Mesenteric fat pad (tissue), 1 donor: ENCODE measurements at places on chromosomes 12 and 14.

DNA sequence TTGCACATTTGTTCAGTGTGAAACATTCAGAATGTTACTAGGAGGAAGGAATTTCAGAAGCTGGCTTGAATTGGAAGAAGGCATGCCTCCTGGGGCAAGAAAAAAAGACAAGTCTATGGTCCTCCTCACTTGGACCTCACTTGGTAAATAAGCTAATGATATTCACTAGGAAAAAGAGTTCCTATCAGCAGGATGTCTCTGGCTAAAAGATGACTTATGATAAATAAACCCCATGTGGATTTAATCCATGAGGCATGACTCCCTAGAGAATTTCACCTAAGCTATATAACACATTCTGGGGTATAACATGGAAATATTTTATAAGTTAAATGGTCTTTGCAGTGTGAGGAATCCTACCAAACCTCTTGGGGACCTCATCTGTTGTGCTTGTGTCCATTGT is 199.9 kb downstream of the LRIG3 start:
- no peak for DNase-seq

- no peak for DNase-seq
Observed at GRCh38 chr14:35285168-35286002, 6.8 kb upstream of the PSMA6 start.

- no peak for DNase-seq
Observed at GRCh38 chr14:54106661-54107377, 150.2 kb upstream of the BMP4 start.

- no peak for DNase-seq
Observed at GRCh38 chr14:71629765-71630492, 302.3 kb upstream of the RGS6 start.

DNA sequence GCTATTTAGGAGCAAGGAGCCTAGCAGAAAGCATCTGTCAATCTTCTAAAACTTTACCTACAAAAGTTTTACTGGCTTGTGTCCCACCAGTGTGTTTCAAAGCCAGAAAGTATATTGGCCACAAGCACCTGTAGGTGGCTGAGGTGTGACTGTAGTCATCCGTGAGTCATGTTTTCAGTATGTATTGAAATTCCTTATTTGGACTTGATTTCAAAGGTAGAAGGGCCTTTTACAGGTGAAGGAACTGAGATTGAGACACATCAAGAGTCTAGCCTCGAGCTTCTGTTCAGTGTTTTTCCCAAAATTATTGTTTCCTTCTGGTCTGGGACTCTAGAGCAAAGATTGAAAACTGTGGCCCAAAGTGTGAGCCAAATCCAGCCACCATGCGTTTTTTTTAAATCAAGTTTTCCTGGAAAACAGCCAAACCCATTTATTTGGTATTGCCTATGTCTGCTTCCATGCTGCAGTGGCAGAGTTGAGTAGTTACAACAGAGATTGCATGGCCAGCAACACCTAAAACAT is 195.3 kb upstream of the BCL2L14 start:
- no peak for DNase-seq

DNA sequence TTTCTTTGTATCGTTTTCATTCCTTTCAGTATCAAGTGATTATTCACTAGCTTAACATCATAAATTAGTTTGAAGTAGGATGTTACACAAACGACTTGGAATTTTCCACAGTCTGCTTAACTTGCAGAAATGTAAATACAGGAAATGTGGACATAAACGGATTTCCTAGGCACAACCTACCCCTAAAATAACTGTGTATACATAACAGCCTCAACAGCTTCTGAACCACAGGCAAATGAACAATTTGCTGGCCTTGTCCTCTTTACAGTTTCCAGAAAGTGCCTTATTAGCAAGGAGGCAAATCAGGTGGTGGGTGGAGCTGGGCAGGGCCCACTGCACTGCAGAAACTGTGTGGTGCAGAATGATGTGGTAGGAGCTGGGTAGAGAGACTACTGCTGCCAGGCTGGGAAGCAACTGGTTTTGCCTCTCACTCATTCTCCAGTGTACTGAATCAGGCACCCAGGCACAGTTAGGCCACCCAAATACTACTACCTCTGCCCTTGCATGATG is 14.1 kb downstream of the DRAM1 start:
- DNase-seq = no peak

DNA sequence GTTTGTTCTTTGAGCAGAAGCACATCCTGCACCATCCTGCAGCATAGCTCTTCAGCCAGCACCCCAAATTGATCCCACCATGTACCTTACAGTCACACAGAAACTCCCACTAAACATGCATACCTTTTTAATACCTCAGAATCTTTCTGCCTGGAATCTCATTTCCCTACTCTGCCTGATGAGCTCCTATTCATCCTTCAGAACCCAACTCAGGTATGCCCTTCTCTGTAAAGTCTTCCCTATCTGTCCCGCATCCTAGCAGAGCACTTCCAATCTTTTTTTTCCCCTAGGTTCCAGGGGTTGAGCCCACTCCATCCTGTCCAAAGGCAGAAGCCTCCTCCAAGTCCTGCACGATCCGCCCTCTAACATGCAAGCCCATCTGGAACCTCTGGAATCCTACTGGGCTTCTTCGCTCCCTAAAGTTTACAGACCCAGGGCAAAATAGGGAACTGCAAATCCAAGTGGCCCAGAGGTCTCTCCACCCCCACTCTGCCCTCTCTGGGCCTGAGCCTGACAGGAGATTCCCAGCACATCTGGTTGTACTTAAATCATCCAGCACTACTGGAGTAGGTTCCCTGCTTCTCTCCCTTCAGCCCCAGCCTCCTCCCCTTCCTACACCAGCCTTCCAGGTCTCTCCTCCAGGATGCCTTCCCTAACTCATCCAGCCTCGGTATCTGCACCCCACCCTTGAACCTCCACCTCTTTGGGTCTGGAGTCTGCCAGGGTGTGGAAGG is 4.1 kb upstream of the FIGNL2 start:
- DNase-seq = no peak

GRCh38 chr14:101216366-101217079 is 313.0 kb upstream of the RTL1 start:
- no peak for DNase-seq

DNA sequence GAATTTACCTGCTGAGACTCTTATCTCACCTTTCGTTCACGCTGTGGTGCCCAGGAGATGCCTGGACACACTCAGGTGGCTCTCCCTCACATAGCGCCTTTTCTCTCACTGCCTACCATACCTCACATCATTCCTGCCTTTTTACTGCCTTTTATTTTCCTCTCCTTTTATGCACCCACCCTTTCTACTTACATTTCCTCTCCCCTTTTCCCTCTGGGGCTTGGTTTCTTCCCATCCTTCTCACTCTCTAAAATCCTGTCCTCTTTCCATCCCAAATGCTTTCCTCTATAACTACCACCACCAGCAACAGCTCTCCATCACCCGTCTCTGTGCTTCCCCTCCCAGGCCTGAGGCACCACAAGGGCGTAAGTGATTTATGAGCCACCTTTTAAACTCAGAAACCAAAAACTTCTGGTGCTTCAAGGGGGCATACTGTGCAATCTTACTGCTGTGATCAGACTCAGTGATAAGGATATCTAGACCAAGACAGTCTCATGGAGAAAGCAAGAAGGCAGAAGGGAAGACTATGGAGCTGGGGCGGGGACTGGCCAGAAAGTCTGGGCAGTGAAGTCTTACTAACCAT is 32.7 kb upstream of the SMUG1 start:
- DNase-seq = no peak

- no peak for DNase-seq
Observed at GRCh38 chr12:34354239-34355200, 332.2 kb downstream of the ALG10 start.

GRCh38 chr12:25084816-25085215 is 110.1 kb downstream of the DNAI7 start:
- no peak for DNase-seq

GRCh38 chr12:105020241-105020962 is 34.3 kb downstream of the NOPCHAP1 start:
- no peak for DNase-seq

GRCh38 chr14:65840118-65840751 is 427.7 kb downstream of the FUT8 start:
- no peak for DNase-seq

- DNase-seq = no peak
Observed at GRCh38 chr12:57110104-57111030, 795 bp downstream of the STAT6 start.

GRCh38 chr12:25131270-25131669 is 63.7 kb downstream of the DNAI7 start:
- no peak for DNase-seq

DNA sequence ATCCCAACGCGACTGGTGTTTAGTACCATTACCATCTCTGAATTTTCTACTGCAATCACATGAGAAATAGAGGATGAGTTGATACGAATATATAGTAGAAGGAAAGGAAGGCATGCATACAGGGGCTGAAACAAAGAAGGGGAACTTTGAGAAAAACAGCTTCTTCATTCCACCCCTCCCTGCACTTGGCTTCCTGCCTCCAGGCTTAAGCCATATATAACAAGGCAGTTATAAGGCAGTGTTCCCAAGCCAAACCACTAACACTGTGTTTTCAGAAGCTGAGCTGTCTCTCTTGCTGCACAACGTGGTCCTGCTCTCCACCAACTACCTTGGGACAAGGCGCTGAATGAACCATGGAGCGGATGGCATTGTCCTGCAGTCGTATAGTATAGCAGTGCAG is 11.0 kb downstream of the LETMD1 start:
- no peak for DNase-seq

DNA sequence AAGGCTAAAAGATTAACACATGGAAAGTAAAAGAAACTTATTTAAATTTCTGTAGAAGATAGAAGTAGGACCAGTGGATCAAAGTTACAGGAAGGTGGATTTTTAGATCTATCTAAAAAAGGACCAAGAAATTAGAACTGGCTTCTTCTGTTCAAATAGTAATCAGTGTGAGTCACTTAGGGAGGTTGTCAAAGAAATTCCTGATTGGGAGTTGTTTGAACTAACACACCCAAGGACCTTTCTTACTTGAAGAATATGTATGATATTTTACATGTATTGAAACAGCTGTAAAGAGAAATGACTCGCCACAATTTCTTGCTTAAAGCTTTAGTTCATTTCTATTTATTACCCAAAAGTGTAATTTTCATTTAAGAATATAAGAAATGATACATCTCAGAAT is 256.9 kb downstream of the RAD51B start:
- DNase-seq = no peak

- DNase-seq = no peak
Observed at GRCh38 chr12:92114834-92115233, 30.8 kb downstream of the BTG1 start.

GRCh38 chr12:81245458-81245857 is 167.6 kb downstream of the ACSS3 start:
- DNase-seq = no peak

GRCh38 chr12:21606175-21606574 is 1.5 kb upstream of the GYS2 start:
- no peak for DNase-seq

GRCh38 chr12:116172224-116172849 is 105.2 kb downstream of the MED13L start:
- no peak for DNase-seq

- no peak for DNase-seq
Observed at GRCh38 chr12:85600841-85601240, 235.4 kb downstream of the RASSF9 start.

GRCh38 chr14:22071006-22071405 is 397.4 kb upstream of the OR4E1 start:
- DNase-seq = no peak

DNA sequence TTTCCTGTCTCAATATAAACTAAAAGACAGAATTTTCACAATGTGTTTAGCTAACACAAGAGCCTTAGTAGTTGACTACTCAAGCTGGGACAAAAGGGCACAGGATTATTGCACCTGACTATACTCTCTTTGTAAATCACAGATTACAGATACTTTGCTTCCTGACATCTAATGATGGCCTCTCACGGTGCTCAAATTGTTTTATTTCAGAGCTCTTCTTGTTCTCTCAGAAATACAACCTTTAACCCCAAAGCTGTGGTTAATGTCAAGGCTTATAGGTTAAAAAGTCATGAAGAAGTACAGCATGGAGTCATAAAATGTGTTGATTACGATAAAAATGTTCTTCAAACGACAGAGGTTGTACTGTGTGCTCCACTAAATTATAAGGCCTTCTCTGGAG is 89.9 kb upstream of the CPNE8 start:
- no peak for DNase-seq

DNA sequence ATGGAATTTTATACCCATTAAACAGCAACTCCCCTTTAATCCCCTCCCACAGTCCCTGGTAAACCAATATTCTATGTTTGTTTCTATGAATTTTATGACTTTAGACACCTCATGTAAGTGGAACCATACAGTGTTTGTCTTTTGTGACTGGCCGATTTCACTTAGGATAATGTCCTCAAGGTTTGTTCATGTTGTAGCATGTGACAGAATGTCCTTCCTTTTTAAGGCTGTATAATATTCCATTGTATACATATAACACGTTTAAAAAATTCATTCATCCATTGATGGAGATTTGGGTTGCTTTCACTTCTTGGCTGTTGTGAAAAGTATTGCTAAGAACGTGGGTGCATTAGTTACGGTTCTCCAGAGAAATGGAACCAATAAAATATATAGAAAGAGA is 40.2 kb downstream of the ARF6 start:
- no peak for DNase-seq

DNA sequence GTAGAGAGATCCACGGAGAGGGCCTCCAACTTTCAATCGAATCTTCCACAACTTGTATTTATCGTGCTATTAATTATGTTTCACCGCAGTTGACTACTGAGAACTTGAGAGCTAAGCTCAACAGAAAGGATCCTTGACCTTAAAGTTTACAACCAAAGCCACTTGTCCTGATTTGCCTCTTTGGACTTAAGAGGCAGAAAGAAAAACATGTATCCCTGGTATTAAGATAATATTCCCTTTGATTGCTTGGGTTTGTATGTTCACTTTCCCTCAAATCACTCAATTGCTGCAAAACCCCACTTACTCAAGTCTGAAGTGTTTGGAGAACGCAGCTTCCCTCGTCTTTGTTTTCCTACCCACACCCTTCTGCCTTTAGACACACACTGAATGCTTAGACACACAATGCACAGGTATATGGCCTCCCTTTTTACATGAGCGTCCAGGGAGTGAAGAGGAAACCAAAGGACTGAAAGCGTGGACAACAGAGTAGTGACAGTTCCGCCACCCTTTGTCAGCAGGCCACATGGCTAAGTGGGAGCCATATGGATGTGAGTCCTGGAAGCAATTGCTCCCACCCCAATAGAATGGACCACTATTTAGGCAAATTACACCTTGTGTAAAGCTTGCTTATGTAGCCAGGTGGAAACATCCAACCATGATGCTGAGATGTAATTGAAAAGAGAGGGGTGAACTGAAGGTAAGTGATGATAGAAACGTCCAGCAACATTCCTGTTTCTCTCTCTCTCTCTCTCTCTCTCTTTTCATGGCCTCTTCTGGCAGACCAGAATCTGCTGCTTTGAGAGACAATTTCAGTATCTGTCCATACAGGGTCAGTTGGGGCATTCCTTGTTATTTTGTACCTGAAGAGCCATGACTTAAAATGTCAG is 1.4 kb upstream of the PKP2 start:
- no peak for DNase-seq
